Endothelial cell of umbilical vein (primary cell): ENCODE measurements at places on chromosomes 3 and 15.
A peak's percentile ranks its signal among the peaks of the same experiment; 100 is the strongest.

DNA sequence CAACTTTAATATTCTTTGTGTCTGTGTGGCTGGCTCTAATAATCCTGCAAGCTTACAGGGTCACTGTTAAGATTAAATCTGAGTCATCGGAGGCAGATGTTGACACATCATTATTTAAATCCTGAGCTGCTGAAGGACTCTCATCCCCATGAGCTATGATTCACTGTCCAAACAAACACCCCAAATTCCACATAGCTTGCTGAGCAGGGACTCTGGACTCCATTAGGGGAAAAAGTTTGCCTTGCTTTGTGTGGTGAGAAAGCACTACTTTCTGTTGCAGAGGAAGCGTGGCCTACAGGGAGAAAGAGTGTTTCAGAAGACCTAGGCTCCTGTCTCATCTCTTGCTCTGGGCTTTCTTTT, 213.7 kb downstream of the PDCD6IP start:
- DNase-seq = peak; percentile 74

GRCh38 chr3:1191026-1191425, 98.2 kb downstream of the CNTN6 start:
- no peak for DNase-seq

- no peak for DNase-seq
These were observed 202.7 kb downstream of the MAGI1 start for GRCh38 chr3:65836047-65836446.

DNA sequence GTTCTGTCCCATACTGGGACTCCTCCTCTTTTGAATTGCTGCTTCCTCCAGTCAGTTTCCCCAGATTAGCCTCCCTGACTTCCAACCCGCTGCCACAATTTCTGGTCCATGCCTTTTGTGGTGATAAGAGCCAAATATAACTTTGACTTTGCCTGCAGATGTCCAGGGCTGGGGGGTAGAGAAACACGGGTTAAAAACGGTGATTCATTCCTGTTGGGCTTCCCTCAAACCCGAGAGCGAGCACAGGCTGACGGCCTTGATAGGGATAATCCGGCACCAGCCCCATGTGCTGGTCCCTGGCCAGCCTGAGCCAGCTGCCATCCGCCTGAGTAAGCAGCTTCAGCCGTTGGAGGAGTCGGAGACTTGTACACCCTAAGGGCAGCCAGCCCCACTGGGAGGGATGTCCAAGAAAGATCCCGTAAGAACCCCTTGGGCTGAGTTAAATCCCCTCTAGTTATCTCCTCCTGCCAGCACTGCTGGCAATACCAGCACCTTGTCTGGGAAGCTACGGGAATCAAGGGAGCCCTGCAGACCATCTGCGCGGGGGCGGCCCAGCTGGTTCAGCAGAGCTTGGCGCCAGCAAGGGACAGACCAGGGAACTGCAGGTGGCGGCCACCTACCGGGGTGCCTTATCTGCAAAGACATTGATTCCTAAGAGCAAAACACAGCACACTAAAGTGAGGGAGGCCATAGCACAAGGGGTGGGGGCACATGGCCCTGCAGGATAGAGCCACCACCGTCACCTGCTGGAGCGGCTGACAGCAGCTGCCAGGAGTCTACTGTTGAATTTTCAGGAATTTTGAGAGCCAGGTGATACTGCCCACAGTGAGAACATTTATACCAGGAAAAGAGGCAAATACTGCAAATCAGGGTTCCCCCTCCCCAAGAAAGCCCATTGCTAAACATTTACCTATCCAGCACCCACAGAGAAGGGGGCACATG, 18.1 kb downstream of the CSPG4 start:
- DNase-seq = peak; percentile 81

DNA sequence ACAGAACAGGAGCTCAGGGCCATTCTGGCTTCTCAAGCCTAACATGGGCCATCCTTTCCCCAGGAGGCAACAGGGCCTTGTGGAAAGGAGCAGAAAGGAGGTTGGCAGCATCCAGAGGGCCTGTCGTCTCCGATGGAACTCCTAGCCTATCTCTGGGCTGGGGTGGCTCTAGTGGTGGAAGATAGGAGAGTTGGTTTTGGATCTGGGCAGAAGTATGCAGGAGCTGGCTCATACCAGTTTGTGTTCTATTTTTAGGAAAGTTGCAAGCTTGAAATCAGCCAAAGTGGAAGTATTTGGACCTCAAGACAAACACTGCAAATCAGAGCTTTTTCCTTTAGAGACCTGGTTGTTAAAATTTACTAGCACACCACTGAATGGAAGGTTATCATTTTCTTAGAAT, 35.4 kb upstream of the XCR1 start:
- DNase-seq = no peak

- DNase-seq = no peak
These were observed 69.7 kb downstream of the XXYLT1 start for GRCh38 chr3:195201295-195201694.

GRCh38 chr3:57826245-57826951, 70.3 kb downstream of the SLMAP start:
- DNase-seq = peak; percentile 21

DNA sequence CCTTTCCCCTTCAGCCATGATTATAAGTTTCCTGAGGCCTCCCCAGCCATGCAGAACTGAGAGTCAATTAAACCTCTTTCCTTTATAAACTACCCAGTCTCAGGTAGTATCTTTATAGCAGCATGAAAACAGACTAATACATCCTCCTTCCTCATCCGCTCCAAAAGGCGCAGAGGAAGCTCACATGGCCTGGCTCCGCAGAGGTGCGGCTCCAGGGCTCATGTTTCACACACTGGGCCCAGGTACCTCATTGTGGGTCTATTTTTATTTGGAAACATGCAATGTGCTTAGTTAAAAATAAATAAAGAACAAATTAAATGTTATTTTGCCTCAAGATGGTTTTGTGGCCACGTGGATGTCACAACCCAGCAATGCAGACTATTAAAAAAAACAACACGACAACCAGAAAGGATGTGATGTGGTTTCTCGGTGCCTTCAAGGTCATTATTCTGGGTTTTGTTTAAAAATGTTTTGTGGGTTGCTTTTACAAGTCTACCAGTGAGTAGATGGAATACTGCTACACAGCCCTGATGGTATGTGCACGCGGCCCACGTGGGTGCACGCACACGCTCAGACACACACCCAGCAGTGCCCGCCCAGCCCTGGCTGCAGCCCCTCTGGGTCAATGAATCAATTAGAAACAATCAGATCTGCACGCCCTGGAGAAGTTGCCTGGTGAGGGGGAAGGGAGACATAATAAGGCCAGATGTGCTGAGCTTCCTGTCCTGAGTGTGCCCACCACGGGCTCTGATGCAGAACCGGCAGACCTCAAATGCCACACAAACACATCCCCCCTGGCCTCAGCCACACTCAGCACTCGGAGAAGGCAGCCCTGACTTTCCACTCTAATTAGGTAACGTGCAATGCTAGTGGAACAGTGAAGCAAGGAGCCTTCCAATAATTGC, 140.1 kb downstream of the ADAMTS17 start:
- DNase-seq = no peak

DNA sequence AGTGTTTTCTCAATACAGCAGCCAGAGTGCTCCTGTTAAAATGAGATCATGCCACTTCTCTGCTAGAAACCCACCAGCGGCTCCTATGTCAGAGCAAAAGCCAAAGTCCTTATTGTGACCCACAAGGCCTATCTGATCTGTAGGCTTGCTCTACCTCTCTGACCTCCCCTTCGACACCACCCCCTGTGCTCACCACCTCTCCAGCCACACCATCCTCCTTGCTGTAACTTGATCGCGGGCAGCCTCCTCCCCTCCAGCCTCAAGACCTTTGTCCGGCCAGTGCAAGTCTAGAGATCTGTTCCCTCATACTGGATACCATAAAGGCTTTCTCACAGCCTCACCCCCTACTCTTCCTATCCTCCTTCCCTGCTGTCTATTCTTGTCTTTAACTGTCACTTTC, 1.9 kb upstream of the IGDCC4 start:
- DNase-seq = no peak

DNA sequence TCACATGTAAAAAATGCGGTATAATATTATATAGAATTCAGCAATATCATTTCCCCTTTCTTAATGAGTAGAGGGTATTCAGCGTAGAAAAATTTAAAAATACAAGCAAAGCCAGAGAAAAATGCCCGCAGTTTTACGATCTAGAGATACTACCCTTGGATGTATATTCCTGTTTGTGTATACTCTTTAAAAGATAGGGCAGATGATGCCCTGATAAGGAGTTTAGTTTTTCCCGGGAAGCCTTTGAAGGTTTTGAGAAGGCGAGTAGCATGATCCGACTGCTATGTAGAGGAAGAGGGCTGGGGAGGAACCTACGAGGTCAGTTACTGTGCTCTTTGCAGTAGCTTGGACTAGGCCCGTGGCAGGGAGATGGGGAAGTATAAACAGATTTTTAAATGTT, 1.2 kb downstream of the YEATS2 start:
- peak; percentile 41 for DNase-seq

- DNase-seq = peak; percentile 77
These were observed 309.2 kb downstream of the MAGI1 start for GRCh38 chr3:65729555-65729954.

GRCh38 chr3:157782236-157782635, 279.0 kb upstream of the VEPH1 start:
- no peak for DNase-seq

GRCh38 chr15:92584105-92584504, 71.5 kb downstream of the FAM174B start:
- DNase-seq = no peak

GRCh38 chr3:131326307-131326706, 55.3 kb upstream of the NUDT16 start:
- no peak for DNase-seq

GRCh38 chr3:36738702-36739101, 25.7 kb downstream of the DCLK3 start:
- no peak for DNase-seq

DNA sequence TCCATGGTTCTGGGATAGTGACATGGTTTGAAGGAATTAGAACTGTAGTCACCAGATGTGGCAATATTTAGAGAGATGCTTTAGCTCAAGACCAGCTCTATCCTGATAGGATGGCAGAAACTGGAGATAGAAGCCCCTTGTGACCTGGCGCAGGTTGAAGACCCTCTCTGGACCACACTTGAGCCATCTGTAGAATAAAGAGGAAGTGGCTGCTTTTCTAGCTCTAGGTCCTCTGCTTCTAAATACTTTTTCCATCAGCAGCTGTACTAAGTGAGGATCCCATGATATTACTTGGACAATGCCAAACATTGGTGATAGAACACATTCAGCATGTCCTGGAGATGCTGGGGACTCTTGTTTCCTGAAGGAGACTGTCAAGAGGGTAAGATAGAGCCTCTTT, 172.6 kb downstream of the PDCD6IP start:
- no peak for DNase-seq

DNA sequence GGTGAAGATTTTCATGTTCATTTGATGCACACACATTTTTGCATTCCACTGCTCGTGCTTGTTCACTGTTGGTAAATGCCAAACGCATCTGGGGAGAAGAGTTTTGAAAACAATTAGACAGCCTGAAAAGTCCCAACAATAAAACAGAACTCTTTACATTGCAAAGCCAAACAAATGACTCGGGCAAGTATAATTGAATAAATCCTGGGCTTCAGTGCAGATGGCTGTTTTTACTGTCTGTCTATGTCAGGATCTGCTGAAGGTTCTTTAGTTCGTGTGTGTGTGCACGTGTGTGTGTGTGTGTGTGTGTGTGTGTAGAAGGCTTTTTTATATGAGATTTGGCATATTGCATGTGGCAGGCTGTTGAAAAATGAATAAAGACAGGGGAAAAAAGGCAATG, 277.5 kb upstream of the CDIN1 start:
- no peak for DNase-seq

GRCh38 chr15:73493922-73494321, 51.0 kb downstream of the REC114 start:
- no peak for DNase-seq

- peak; percentile 33 for DNase-seq
These were observed 1.7 kb downstream of the TBC1D5 start for GRCh38 chr3:17740721-17741141.

DNA sequence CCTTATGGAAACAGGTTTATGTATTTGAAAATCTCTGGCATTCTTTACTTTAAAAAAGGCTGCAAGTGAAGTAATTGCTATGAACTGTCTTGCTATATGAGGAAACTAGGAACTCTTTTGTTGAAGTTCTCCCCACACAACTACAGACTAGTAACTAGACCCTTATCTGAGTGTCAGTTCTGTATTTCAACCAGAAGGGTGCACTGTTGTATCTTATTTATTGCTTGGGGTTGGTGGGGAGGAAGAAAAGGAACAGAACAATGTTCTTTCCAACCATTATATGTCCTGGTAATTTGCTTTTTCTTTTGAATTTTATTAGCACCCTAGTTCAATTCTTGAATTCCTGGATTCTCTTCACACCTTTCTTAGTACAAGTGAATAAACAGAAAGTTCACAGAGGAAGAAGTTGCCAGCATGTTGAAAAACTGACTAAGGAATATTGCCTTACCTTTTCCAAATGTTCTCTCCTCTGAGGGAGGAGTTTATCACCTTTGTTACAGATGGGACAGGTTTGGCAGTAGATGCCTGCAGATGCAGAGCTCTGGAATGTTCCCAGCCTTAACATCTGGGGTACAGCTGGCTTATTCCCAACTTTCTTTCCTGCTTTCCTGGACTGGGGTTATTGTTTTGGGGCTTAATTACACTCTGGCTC, 162.4 kb upstream of the CFAP20DC start:
- peak; percentile 44 for DNase-seq

DNA sequence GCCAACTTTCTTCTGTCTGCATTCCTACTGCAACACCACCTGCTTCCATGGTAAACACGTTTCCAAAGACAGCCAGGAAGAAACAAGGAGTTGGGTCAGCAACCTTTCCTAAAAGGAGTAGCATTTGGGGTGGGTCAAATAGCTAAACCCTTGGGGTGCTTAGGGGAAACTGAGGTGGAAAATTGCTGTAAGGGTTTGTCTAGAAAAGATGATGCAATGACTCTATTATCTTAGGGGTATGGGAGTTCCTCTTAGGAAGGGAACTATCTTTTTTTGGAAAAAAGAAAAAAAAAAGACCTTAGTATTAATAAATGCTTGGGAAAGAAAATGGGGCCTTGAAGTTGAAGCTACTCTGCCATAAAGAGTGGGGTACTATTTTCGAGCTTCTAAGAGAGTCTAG, 86.1 kb upstream of the POMGNT2 start:
- no peak for DNase-seq

- DNase-seq = peak; percentile 85
These were observed at the start of gene GALK2 for GRCh38 chr15:49169880-49170597. TSS of gene GALK2 (plus strand) at chr15:49170247. CDS start at chr15:49170323, 76 bp downstream.

DNA sequence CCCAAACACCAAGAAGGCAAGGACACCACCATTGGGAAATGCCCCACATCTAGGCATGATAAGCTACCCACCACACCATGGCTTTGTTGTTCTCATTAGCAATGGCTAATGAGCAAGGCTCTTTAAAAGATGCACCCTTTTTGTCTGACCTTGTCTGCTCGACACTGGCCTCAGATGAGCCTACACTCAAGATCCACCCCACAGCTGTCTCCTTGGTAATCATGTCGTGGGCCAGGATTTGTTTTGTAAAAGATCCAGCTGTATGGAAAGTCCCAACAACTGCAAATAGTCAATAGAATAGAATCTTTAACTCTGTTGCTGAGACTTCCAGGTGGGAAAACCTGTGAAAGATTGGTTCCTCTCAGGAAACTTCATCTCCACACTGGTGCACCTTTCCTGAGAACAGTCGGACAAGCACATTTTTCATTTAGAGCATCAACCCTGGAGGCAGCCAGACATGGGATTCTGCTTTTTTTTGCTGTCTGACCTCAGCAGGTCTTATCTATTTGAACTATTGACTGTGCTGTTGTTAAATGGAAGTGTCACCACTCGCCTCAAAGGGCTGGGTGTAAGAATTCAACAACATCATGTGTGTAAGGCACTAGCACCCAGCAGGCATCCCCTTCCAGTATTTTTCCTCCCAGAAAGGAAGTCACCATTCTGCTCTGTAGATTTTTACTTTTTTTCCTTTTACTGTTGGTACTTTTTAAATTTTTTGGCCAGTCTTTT, 35.5 kb downstream of the DUT start:
- no peak for DNase-seq
